ENCODE measurements at places on chromosomes 6 and 20.

DNA sequence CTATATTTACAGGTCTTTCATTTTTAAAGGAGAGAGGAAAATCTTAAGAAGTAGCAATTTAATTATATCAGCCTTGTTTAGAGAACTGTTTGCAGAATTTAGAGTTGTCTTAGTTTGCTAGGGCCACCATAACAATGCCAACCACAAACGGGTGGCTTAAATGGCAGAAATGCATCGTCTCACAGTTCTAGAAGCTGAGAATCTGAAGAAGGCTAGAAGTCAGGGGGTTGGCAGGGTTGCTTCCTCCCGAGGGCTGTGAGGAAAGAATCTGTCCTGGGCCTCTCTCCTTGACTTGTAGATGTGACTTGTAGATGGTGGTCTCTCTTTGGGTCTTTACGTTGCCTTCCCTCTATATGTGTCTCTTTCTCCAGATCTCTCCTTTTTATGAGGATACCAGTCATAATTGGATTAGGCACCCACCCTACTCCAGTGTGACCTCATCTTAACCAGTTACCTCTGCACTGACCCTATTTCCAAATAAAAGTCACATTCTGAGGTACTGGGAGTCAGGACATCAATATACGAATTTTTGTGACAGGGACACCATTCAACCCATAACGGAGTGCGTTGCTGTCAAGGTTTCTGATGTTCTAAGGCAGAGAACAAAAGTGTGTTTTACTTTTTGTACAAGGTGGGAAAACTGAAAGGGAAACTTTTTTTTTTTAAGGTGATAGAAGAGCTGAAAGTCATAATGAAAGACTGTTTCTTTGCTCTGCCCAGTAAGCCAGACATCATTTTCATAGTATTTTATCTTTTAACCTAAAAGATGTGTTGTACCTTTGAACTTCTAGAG is 84.4 kb downstream of the SAMD3 start:
- DNase-seq = no peak

DNA sequence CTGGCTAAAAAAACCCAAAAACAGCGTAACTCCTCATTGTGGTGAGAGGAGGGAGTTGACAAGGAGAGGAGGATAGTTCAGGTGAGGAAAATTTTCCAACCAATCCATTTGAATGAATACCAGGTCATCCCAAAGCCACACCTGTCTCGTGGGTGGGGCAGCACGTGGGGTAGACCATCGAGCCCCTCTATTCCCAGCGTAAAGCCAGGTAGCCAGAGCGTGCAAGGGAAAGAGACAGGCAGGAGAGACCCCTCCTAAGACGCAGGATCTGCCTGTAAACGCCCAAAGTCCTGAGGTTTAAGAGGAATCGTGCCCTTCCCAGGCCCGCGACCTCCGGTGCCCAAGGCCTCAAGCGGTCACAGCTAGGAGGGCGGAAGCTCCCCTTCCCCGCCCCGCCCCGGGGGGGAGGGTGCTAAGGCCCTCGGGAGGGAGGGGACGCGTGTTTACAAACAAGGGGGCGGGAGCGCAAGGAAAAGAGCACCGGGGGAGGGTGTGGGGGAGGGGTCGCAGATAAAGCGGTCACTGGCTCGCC is 712 bp downstream of the RXRB start:
- peak; percentile 71 for DNase-seq

- DNase-seq = no peak
Observed at GRCh38 chr20:23631981-23632710, 5.6 kb downstream of the CST3 start.

DNA sequence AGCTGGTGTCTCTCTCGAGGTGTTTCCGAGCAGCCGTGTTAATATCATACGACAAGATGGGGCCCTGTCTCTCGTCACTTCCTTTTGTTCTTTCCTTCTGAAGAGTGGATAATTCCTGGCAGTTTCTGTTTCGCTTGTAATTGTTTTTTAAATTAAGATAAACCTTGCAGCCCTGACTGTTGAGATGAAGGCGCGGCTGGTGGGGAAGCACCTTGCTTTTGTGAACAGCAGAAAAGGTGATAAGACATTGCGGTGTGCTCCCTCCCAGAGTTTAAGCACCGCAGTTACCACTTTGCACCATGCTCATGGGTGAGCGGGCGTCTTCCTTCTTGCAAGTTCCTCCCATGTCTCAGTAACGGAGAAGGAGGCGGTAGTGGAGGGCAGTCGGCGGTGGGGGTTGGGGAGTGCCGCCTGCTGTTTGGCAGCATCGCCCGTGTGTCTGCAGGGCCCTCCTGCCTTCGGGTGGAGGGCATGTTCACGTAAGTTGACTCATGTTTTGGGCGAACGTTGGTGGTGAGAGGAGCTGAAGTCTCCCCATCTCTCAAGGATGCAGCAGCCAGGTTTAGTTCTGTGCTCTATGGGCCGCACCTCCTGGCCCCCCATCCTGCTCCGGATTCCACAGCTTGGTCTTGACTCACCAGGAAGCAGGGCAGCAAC is 345.9 kb downstream of the TAF4 start:
- peak; percentile 3 for DNase-seq

DNA sequence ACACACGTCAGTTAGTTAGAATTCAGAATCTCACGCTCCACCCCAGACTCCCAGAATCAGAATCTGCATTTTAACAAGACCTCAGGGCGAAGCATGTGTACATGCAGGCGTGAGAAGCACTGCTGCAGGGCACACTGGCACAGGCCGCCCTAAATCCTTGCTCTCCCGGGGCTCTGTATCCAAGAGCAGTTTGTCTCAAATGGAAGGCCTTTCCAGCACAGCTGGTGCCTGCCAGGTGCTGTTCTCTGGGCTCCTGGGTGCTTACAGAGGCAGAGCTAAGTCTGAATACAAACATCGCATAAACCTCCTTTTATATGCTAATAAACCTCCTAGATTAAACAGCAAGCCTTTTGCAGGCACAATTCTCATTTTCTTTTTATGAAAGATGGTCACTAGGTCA is 119.1 kb upstream of the CD93 start:
- no peak for DNase-seq

- no peak for DNase-seq
Observed at GRCh38 chr6:82914511-82914910, 151.1 kb downstream of the UBE3D start.

DNA sequence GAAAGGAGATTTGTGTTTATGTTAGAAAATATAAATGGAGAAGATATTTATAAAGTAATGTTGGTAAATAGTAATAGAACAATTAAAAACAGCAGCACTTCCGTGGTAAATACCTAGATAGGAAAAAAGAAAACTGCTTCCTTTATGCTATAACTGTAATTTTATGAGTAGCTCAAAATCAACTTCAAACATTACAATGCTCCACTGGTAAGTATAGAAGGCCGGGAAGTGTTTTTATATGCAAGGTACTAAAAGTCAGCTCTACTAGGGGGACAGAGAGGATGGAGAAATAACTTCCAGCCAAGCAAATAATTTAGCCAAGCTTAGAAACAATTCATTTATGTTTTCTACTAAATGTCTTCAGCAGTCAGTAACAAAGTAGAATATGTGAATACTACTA is 56.7 kb downstream of the ARHGAP18 start:
- DNase-seq = no peak

DNA sequence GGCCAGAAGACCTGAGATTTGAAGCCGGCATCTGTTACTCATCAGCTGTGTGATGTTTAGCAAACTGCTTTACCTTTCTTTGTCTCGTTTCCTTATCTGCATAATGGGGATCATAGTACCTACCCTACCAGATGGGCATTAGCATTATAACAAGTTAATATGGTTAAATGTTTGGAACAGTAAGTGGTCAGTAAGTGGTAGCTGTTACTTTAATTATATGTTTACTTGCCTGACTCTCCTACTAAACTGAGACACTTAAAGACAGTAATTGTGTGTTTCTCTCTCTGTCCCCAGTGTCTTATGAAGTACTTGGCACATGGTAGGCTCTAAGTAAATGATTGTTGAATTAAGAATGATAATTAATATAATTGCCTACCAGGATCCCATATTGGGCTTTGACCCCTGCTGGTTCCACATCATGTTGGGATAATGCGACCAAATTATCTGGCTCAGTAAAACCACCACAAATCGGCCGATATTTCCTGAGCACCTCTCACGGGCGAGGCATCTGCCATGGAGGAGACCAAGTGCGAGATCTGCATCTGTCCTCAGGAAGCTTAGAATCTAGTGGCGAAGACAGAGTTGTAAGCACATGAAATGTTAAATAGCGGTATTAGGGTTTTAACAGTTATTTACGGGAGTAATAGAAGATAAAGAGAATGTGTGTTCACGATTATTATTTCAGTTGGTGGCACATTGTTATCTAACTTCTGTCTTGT is 31.4 kb downstream of the PTK7 start:
- DNase-seq = no peak

- no peak for DNase-seq
Observed at GRCh38 chr6:124069230-124069950, 265.7 kb downstream of the NKAIN2 start.

- DNase-seq = no peak
Observed at GRCh38 chr6:125511809-125512396, 210.1 kb upstream of the HDDC2 start.

DNA sequence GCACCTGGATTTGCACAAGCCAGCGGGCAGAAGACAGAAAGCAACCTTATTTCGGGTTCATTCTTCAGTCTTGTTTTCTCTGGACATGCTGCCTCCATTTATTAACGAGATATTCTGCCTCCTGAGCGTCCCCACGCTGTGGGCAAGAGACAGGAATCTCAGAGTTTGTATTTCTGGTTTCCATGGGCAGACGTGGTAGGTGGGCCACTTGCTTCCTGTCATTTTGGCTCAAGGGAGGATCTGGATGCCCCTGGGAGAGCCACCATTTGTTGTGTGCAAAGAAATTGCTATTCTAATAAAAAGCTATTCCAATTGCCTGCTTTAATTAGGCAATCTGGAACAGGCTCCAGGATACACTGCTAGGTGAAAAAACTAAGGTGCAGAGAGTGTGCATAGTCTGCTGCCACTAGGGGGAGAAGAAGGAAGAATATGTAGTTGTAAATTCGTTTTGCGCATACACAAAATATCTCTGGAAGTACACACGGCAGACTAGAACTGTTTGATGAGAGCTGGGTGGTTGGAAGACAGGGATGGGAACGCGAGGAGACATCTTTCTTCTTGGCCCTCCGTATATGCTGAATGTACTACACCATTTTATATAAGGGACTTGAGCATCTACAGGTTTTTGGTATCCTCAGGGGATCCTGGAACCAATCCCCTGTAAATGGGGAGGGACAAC is 30.1 kb upstream of the SLC16A10 start:
- DNase-seq = no peak

GRCh38 chr6:609905-610304 is 47.0 kb downstream of the HUS1B start:
- DNase-seq = no peak

GRCh38 chr6:44237813-44238433 is 9.0 kb upstream of the HSP90AB1 start:
- DNase-seq = peak; percentile 68

- peak; percentile 22 for DNase-seq
Observed at GRCh38 chr20:25623225-25623735, 534 bp downstream of the NANP start.

GRCh38 chr6:36743032-36743431 is 45.4 kb downstream of the RAB44 start:
- DNase-seq = no peak

DNA sequence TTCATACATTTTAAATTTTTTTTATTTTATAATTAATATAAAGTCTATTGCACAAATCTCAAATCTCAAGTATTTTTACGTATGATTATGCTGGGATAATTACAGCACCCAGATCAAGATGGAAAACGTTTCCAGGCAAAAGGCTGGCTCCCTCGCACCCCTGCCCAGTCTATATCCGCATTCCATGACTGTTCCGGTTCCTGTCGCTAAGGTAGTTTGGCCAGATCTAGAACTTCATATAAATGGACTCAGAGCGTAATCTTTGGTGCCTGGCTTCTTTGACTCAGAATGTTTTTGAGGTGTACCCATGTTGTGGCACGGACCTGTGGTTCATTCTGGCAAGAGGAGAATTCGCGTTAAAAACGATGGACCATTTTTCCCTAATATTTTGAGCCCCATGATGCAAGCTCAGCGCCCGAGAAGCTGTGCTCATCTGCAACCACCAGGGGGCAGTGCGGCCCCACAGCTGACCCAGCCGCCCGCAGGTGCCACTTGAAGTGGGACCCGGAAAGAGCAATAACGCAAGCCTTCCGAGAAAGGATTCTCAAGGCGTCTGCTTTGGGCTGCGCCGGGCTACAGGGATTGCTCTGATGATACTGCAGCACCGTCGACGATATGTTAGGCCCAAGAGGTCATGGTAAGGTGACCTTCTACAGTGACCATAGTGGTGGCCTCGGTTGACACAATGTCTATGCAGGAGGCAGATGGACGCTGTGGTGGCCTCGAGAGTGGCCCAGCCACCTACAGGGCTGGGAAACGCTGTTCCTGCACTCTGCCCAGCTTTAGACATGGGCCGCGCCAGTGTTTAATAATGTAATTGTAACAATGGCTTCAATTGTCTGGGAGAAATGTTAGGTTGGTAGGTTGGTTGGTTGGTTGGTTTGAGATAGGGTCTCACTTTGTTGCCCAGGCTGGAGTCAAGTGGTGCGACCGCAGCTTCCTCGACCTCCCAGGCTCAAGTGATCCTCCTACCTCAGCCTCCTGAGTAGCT is 160.1 kb downstream of the ZMYND8 start:
- DNase-seq = peak; percentile 74

DNA sequence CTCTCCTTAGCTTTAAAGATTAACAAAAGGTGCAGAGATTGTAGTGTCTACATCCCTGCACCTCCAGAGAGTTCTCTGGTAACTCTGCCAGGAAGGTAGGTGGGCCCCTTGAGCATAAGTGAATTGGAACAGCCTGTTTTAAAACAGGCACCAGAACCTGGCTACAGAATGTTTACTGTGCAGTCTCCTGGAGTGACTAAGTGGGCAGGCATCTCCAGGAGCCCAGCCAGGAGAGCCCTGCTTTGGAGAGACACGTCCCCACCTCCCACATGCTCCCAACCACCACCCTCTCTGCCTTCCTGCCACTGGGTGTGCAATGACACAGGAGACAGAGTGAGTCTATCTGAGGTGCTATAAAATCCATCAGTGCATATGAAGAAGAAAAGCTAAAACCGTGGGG is 110.3 kb upstream of the EYA4 start:
- DNase-seq = no peak

- DNase-seq = no peak
Observed at GRCh38 chr6:131967948-131968347, 16.8 kb upstream of the CCN2 start.

DNA sequence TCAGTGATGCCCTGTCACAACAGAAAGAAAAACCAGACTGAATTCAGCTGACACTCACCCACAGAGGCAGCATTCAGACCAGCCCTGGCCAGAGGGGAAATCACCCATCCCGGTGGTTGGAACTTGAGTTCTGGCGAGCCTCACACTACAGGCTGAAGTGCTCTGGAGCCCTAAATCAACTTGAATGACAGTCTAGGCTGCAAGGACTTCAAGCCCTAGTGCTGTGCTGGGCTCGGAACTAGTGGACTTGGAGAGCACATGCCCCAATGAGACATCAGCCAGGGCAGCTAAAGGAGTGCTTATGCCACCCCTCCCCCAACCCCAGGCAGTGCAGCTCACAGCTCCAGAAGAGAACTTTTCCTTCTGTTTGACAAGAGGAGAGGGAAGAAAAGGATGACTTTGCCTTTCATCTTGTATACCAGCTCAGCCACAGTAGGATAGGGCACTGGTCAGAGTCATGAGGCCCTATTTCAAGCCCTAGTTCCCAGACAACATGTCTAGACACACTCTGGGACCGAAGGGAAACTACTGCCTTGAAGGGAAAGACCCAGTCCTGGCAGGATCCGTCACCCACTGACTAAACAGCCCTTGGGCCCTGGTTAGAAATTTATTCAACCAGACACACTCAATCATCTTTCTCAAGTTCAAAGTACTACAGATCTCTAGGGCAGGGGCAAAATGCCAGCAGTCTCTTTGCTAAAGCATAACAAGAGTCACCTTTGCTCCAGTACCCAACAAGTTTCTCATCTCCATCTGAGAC is 43.2 kb upstream of the PNRC1 start:
- no peak for DNase-seq

All from stimulated activated CD8-positive, alpha-beta memory T cell treated with anti-CD3 and anti-CD28 coated beads, Interleukin-2, amount 100 ng/mL, for 48 hours (primary cell).